ENCODE measurements at places on chromosomes 2 and 18. TPM values are rescaled to one million over a fixed set of nuclear protein-coding genes. Genes with fewer than 3 reads are reported as not detected.

Gene NOSTRIN
- 44.6 TPM for polyA plus RNA-seq

Gene SP140
- 0.17 TPM for polyA plus RNA-seq

Gene ANKAR
- 5.6 TPM for polyA plus RNA-seq

Gene MALL
- 6.8 TPM for polyA plus RNA-seq

Gene EFR3B
- polyA plus RNA-seq: 1.3 TPM

Gene LONRF2
- 1.8 TPM for polyA plus RNA-seq

Gene SLC4A5
- 2.3 TPM for polyA plus RNA-seq

Gene ALPP
- polyA plus RNA-seq: not detected

Gene BOLL
- polyA plus RNA-seq: not detected

Gene MARCO
- 0.66 TPM for polyA plus RNA-seq

Gene CFC1
- polyA plus RNA-seq: 0.23 TPM

Gene GALNT5
- polyA plus RNA-seq: 0.06 TPM

Gene ASTL
- polyA plus RNA-seq: 0.16 TPM

Gene RMDN2
- polyA plus RNA-seq: 4.4 TPM

Gene MC2R
- not detected for polyA plus RNA-seq

Gene ELOA2
- polyA plus RNA-seq: not detected

Gene RAD51AP2
- polyA plus RNA-seq: 0.03 TPM

Gene TUBB8B
- polyA plus RNA-seq: not detected

Gene TEKT4
- polyA plus RNA-seq: not detected

Gene SP100
- polyA plus RNA-seq: 58.2 TPM

Gene NRBP1
- polyA plus RNA-seq: 97.4 TPM

Gene MSGN1
- not detected for polyA plus RNA-seq

Gene SYT4
- not detected for polyA plus RNA-seq

Gene CNDP1
- polyA plus RNA-seq: not detected

Gene VIL1
- 0.06 TPM for polyA plus RNA-seq

Gene SLC9A2
- not detected for polyA plus RNA-seq

Gene CHRNG
- not detected for polyA plus RNA-seq

Gene MAP3K19
- not detected for polyA plus RNA-seq

Gene KLHL41
- polyA plus RNA-seq: 37.7 TPM

Gene TAF4B
- 0.73 TPM for polyA plus RNA-seq
